Hematopoietic multipotent progenitor cell treated with erythropoietin and hydrocortisone succinate and interleukin-3 and kit ligand, for 6 days (in vitro differentiated cells): ENCODE measurements at places on chromosomes 1 and 21.
A peak's percentile ranks its signal among the peaks of the same experiment; 100 is the strongest.

- no peak for DNase-seq
Measured at GRCh38 chr1:246773213-246773641, 49.0 kb downstream of the SCCPDH start.

- no peak for DNase-seq
Measured at GRCh38 chr1:168279253-168279652, 1.4 kb upstream of the TBX19 start.

DNA sequence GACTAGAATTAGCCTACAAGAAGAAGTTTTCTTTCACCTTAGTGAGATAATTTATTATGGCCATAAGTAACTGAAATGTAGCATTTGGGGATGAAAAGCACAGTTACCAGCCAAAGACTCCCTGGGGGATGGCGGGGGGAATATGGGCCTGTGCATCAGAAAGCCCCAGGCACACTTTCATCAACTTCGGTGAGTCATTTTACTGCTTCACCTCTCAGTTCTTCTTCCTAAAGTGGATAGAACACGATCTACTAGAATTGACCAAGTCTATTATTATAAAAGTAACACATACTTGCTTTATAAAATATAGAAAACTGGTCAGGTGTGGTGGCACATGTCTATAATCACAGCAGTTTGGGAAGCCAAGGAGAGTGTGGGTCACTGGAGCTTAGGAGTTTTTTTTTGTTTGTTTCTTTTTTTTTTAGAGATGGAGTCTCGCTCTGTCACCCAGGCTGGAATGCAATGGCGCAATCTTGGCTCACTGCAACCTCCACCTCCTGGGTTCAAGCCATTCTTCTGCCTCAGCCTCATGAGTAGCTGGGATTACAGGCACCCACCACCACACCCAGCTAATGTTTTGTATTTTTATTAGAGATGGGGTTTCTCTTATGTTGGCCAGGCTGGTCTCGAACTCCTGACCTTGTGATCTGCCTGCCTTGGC, 141.8 kb downstream of the ZZZ3 start:
- no peak for DNase-seq

DNA sequence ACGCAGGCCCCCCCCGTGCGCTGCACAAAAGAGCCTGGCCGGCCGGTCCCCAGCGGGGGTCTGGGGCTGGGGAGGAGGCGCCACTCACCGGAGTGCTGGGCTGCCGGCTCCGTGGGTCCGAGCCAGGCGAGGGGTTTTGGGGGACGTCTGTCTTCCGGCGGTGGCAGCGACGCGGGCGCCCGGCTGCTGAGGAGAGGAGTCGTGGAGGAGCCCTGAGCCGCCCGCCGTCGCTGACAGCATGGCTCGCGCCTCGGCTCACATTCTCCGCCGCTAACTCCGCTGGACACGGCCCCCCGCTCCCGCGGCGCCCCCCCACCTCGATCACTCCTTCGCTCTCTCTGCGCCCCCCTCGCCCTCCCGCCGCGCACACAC, 649 bp downstream of the AHDC1 start:
- DNase-seq: peak; percentile 49

GRCh38 chr1:2288311-2288710, 60.2 kb downstream of the SKI start:
- no peak for DNase-seq

DNA sequence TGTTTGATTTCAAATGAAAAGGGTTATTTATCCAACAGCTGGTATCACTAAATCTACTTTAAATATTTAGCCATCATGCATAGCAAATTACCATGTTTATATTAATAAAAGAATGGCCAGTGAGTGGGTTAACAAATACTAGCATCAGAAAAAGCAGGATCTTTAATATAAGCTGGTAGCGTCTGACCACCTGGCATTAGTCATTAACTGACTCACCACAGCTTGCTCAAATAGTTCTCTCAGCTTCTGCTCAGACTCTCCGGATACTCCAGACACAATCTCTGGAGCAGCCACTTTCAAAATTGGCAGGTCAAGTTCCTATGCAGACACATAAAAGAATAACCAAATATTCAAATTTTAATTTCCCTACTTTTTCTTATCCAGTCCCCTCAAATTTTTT, 29.6 kb downstream of the NVL start:
- no peak for DNase-seq

DNA sequence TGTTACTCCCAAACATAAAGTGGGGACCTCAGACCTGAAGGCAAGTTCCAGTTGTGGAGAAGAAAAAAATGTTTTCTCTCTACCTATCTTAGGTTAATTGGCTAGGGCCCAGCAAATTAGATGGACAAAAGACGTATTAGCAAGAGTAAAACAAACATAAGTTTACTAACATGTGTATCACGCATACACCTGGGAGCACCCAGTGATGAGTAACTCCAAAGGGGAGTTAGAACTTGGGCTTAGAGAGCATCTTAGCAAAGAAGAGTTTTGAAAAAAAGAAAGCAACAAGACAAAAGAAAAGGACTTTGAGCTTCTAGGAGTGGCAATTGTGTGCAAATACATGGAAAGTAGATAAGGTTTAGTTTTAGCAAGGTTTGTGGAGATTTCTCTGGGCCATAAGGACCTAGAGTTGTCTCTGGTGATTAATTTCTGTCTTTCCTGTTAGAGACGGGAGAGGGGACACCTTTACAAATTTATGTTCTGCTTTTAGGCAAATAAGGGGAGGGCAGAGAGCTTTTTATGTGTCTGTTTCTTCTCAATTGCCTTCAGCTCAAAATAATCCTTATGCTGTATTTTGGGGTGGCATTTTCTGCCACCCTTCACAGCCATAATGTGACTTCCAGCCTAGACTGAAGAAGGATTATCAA, 76.7 kb upstream of the PTGFRN start:
- DNase-seq: no peak

GRCh38 chr1:117826540-117827078, 102.8 kb downstream of the GDAP2 start:
- no peak for DNase-seq

GRCh38 chr21:33403786-33404585, 773 bp downstream of the IFNGR2 start:
- peak; percentile 69 for DNase-seq

GRCh38 chr1:8701794-8702471, 115.5 kb downstream of the RERE start:
- DNase-seq: peak; percentile 56

DNA sequence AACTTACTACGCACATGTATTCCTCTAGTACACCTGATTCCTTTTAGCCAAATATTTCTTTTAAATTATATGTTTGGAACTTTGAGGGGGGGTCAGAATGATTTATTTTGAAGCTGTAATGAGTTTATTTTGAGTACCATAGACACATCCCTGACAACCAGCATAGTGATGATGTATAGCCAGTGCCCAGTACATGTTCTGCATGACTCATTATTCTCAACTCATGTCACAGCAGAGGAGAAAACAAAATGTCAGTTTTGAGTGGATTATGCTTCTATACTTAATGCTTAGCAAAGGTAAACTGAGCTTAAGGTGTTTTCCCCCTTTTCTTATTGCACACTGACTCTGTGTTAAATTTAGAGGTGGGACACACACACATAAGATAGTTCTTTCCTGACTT, 22.4 kb upstream of the LEPR start:
- no peak for DNase-seq

DNA sequence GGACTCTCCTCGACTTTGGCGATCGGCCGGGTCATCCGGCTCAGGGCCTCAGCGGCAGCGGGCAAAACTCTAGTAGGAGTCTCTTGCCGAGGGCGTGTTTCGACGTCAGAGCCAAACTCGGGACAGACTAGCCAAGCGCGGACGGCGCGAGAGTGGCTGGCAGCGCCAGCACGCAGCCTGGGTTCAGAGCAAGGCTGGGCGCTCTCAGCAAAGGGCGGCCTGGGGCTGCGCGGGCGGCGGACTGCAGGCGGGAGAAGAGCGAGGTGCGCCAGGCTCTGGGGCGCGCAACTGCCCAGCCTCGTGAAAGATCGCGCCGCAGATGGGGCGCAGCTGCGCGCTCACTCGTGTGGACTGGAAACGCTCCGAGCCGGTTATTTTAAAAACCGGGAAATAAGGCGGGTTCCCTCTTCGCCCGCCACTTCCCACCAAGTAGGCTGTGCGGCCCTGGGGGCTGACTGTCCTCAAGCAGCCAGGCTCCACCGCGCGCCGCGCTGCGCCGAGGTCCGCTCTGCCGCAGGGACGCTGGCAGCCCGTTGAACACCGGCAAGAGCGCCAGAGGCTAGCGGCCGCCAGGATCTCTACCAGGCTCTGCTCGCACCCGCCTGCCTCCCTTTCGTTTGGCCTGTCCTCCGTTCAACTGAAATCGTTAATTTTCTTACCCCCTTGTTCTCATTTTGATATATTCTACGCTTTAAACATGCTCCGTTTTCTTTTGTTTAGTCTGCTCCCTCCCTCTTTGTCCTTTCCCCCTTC, 2.4 kb downstream of the ALX3 start:
- DNase-seq: peak; percentile 42

DNA sequence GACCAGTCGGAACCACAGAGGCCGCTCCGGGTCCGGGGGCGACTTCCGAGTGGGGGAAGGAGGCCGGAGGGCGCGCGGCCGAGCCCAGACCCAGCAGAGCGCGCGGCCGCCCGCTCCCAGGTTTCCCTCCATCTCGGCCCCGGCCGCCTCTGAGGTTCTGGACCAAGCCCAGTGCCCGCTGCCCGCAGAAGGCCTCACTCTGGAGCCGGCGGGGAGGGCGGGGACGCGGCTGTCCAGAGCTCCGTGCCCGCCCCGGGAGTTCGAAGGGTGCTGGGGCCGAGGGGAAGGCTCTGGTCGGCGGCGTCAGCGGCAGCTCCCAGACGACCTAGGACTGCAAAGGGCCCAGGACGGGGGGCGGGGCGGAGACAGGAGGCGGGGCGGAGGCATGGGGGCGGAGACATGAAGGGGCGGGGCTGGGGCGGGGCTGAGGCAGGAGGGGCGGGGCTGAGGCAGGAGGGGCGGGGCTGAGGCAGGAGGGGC, 48.0 kb upstream of the SLC19A1 start:
- peak; percentile 74 for DNase-seq

DNA sequence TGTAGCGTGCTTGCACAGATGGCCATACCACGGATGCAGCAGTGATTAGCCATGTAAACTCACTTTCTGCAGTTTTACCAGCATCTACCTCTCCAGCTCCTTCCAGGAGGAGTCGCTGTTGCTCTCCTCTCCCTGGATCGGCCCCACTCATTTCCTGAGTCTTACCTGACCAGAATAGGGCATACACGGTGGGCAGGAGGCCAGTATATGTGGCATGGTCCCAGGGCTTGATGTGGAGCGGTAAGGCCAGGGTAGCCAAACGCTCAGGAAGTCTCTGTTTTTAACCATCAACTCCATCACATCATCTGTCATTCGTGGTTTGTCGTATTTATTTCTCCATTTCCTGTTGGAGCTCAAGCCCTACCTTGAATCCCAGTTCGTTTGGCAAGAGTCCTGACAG, 163.4 kb upstream of the USP24 start:
- peak; percentile 54 for DNase-seq

- DNase-seq: no peak
Measured at GRCh38 chr1:237791592-237791991, 99.1 kb downstream of the ZP4 start.

GRCh38 chr1:27602462-27603308, 1.3 kb downstream of the AHDC1 start:
- DNase-seq: peak; percentile 36

GRCh38 chr1:176626572-176627061, 163.6 kb downstream of the PAPPA2 start:
- no peak for DNase-seq

DNA sequence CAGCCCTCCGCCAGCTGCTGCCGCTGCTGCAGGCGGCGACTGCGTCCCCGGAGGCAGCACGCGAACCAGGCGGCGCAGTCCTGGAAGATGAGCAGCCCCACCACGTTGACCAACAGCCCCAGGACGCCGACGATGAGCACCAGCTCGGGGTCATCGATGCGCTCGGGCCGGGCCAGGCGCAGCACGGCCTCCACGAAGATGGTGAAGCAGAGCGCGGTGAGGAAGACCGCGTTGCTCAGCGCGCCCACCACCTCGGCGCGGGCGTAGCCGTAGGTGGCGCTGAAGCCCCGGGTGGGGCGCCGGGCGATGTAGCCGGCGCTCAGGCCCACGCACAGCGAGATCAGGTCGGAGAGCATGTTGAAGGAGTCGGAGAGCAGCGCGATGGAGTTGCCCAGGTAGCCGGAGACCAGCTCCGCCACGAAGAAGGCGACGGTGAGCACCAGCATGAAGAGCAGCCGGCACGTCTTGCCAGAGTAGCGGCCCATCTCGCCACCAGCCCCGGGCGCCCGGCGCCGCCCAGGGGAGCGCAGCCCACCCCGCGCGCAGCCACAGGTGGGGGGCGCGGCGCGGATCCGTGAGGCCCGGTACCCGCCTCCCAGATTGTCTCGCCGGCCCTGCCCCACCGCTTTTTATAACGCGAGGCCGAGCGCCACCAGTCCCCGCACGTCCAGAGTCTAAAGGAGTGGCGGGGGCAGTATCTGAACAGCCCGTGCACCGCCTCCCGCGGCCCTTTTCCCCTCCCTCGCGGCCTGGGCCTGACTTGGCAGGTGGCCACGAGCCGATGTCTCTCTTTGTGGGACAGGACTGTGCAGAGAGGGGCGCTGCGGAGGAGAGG, at the start of gene SLC30A10:
TSS of gene SLC30A10 (minus strand) at position 602 of the 835 bp plus-strand sequence. CDS start at position 485, 117 bp downstream.
- peak; percentile 20 for DNase-seq

- no peak for DNase-seq
Measured at GRCh38 chr1:8473891-8474300, 156.0 kb downstream of the SLC45A1 start.

- peak; percentile 84 for DNase-seq
Measured at GRCh38 chr1:154955039-154955717, 721 bp downstream of the PBXIP1 start.

DNA sequence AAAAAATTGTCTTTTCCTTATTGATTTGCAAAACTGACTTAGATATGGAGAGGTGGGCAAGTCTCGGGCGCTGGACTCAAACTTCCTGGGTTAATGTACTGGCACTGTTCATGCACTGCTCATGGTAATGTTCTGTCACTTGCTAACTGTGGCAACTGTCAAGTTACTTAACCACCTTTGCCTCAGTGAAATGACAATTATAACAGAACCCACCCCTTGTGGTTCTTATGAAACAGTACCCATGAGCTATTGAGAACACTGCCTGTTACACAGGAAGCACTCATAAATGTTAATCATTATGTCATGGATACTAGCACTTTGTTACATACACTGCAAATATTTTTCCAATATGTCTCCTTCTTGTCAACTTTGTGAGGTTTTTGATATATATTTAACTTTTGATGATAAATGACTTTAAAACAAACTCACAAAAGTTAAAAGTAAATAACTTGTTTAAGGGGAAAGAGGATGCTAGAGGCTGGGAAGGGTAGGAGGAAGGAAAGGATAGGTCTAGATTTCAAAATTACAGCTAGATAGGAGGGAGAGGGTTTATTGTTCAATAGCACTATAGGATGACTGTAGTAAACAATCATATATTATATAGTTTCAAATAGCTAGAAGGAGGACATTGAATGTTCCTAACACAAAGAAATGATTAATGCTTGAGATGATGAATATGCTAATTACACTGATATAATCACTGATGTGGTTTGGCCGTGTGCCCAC, 342.5 kb downstream of the ADGRL2 start:
- no peak for DNase-seq
